ENCODE measurements at places on chromosomes 1 and 21.

DNA sequence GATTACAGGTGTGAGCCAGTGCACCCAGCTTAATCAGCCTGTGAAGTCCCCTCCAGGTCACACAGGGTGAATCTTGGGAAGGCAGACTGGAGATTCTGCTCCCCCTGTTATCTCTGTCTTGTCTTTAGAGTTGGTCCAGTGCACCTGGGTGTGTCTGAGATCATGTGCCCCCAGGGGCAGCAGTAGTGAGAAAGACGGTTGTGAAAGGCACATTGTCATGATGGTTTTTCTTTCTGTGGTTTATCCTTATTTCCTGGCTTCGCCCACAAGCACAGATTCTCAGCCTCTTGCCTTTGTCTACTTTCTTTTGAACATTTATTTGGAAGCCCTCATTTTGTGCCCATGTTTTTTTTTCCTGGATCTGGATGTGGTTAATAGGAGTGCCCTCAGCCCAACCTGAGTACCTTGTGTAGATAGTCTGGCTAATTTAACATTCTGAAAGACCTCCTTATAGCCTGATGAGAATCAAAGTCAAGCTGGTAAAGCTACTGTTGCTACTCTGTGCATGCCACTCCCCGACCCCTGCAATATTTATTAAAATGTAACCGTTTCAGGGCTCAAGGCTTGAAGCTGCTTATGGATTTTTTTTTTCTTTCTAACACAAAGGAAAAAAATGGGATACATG is 23.7 kb downstream of the UCK2 start:
- DNase-seq, result no peak

DNA sequence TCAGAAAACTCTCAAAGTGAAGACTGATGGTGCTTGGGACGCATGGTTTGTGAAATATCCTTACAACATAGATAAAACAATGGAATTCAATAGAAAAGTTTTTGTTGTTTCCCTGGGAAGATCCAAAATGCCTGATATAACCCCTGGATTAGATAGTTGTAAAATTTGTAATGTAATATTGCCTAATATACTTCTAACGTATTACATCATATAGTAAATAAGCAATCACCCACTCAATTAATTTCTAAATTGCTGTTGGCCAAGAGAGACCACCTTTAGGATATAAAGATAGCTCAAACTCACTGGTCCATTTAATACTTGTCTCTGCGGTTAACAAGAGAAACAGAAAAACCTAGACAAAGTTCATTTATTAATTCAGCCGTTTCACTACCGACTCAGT is 42.2 kb downstream of the TTC13 start:
- DNase-seq, result no peak

DNA sequence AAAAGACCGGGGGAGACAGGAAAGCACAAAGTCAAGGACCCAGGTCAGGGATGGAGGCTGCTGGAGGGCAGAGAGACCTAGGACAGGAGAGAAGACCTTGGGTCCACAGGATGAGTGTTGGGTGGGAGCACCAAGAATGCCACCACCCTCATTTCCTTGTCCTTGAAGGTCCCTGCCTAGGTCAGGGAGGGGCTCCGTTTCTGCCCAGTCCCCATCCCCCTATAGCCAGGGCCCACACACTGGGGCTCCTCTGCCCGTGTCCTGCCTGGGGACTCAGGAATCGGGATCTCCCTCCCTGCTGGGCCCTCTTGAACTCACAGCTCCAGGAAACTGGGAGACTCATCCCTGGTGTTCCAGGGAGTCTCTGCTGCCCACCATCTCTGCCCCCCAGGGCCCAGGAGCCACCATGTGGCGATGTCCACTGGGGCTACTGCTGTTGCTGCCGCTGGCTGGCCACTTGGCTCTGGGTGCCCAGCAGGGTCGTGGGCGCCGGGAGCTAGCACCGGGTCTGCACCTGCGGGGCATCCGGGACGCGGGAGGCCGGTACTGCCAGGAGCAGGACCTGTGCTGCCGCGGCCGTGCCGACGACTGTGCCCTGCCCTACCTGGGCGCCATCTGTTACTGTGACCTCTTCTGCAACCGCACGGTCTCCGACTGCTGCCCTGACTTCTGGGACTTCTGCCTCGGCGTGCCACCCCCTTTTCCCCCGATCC is 584 bp downstream of the TINAGL1 start:
- DNase-seq, result no peak

DNA sequence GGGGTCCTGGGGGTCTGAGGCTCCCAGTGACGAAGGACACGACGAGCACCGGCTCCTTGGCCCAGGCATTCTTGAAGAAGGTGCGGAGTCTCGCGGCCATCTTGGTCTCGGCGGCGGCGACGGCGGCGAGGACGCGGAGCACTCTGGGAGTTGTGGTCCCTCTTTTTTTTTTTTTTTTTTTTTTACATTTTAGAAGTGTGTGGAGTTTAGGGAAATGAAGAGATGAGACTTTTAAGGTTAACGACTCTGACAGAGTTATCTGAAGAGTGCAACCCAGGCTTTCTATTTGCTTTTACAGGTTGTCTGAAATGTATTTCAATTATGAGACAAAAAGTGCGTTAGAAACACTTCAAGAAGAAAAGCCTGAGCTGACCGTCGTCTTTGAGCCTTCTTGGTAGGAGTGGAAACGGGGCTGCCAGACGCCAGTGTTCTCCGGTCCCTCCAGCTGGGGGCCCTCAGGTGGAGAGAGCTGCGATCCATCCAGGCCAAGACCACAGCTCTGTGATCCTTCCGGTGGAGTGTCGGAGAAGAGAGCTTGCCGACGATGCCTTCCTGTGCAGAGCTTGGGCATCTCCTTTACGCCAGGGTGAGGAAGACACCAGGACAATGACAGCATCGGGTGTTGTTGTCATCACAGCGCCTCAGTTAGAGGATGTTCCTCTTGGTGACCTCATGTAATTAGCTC is 9.7 kb downstream of the OR2B11 start:
- DNase-seq, result no peak

DNA sequence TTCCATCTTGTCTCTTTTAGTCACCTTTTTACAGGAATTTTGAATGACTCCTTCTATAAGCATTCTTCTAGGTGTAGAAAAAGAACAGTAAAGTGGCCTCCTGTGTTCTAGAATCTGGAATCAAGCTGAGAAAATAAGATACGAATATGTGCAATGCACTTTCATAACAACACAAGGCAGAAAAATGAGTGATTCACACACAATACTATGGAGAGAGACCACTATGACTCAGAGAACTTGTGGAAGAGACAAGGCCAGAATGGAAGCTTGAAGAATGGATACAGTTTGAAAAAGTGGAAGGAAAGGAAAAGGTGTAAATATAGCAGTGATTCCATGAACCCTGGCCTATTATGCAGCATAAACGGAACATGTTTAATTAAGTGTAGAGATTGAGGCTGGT is 57.1 kb upstream of the SAMSN1 start:
- DNase-seq, result no peak

GRCh38 chr21:42041711-42042110 is 29.4 kb upstream of the UMODL1 start:
- no peak for DNase-seq

DNA sequence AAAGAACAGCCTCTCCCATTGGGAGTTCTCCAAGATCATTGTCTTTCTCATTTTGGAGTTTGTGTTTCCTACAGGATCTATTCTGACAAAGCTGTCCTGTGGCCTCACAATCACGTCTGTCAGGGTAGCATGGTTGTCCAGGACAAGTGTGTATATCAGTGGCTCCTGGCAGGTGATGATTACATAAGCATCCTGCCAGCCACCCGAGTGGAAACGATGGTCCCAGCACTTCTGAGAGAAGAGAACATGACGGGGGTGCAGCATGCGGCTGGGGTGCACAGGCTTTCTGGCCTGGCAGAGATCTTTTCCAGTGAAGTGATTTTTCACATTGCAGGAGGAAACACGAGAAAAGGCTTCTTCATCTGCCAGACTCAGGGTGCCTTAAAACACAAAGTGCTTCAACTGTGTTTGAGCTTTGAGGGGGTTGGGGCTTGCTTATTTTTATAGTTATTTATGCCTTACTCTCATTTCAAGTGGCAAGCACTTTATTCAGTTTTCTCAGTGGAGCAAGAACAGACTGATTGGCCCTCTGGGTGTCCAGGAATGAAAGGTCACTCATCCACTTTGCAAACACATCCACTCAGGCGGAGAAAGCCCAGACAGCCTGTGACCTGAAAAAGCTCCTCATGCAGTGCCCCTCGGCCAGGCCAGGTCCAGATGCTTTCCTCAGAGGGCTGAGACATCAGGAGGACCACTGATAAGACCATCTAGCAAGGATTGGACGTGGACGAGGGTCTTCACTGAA is 186.0 kb downstream of the DUSP10 start:
- no peak for DNase-seq

DNA sequence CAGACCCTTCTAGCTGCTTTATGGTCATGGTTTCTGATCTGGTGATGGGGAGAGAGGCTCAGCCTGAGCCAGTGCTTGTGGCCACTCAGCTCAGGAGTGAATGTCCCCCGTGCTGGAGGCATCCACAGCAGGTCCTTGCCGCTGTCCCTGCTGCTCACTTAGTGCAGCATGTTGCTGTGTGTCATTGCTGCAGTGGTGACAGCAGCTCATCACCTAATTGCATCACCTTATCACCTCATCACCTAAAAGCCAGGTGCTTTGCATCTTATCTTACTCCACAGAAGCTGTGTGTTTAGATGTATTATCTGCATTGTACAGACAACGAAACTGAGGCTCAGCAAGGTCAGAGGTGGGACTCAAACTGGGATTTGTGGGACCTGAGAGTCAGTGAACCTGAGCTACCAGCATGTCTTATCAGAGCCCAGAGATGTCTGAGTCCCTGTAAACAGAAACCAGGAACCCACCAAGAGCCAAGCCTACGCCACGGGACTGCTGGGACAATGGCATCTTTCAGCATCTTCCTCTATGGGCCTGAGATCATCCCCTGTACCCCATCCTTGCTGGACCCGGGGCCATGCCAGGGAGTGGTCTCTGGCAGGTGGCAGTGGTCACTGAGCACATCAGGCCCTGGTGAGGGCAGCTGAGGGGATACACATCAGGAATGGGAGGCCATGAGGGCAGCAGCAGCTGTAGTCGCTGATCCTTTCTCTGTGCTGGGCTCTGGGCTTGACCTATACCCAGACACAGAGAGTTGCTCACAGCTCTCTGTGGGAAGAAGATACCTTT is 6.5 kb downstream of the PODN start:
- DNase-seq, result no peak

- DNase-seq, result no peak
Observed at GRCh38 chr1:107782217-107782845, 182.6 kb downstream of the VAV3 start.

- DNase-seq, result no peak
Observed at GRCh38 chr1:65267683-65268082, 41.7 kb upstream of the DNAJC6 start.

DNA sequence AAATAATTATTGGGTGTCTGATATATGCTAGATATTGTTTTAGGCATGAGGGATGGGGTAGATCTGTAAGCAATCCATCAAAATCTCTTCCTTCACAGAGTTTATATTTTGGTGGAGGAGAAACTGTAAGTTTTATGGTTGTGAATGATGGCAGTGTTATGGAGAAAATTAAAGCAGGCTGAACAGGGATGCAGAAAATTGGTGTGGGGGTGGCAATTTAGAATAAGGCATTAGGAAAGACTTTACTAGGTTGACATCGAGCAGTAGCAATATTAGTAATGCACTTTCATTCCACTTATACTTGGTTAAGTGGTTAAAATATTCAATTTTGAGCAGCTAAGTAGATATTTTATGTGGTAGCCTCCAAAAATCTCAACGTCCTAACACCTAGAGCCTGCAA is 261.1 kb upstream of the SNX7 start:
- DNase-seq, result no peak

GRCh38 chr1:172663732-172664131 is 4.8 kb downstream of the FASLG start:
- no peak for DNase-seq

All from stimulated activated CD8-positive, alpha-beta memory T cell treated with anti-CD3 and anti-CD28 coated beads, Interleukin-15, amount 100 ng/mL, for 24 hours (primary cell).